ENCODE measurements at places on chromosomes 6 and 20.

- no peak for DNase-seq
These were observed 393.7 kb downstream of the ZFAND3 start for GRCh38 chr6:38213251-38213658.

DNA sequence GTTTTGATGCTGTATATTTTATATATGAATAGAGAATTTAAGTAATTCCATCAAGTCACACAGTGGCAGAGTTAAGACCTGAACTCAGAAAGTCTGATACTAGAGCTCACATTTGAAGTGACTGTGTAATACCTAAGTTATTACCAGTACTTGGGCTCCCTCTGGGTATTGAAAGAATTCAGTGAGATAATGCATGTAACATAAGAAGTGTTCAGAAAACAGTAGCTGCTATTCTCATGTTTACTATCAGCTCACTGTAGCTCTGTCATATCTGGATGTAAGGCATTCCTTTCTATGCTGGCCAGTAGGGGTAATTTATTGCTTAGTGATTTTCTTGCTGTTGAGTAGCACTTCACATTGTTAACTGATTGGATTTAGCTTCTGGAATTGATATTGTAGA is 44.6 kb downstream of the NKX2-4 start:
- no peak for DNase-seq

DNA sequence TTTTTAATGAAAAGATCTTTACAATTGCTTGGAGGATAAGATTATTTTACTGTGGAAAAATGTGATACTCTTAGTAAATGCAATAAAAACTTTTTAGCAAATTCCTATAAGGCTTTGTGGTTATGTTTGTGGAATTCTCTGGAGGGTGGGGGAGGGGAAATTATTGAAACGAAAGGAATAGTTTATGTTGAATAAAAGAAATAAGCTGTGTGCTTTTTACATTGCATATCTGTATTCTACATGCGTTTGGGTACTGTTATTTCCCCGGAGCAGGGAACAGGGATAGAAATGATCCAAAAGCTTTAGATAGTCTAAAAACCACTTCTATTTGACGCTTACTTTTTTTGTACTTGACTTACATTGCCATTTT is 143.8 kb downstream of the SLC16A10 start:
- no peak for DNase-seq

DNA sequence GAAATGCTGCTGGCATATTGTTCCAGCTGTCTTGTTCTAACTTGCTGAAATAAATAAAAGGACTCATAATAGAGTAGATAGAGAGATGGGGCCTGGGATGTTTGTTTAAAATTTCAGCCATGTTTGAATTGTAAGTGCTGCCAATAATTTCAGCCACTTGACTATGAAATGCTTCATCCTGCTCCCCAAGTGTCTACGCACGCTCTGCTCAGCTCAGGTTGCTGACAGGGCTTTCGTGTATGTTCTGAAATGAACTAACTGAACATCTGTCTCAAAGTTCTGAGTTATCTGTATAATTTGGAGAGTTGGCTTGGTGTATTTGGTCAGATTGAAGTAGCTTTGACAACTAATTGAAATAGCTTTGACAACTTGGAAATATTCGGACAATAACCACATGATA is 387.8 kb downstream of the BMP2 start:
- DNase-seq, result no peak

- no peak for DNase-seq
These were observed 117.0 kb downstream of the TFAP2A start for GRCh38 chr6:10297832-10298231.

DNA sequence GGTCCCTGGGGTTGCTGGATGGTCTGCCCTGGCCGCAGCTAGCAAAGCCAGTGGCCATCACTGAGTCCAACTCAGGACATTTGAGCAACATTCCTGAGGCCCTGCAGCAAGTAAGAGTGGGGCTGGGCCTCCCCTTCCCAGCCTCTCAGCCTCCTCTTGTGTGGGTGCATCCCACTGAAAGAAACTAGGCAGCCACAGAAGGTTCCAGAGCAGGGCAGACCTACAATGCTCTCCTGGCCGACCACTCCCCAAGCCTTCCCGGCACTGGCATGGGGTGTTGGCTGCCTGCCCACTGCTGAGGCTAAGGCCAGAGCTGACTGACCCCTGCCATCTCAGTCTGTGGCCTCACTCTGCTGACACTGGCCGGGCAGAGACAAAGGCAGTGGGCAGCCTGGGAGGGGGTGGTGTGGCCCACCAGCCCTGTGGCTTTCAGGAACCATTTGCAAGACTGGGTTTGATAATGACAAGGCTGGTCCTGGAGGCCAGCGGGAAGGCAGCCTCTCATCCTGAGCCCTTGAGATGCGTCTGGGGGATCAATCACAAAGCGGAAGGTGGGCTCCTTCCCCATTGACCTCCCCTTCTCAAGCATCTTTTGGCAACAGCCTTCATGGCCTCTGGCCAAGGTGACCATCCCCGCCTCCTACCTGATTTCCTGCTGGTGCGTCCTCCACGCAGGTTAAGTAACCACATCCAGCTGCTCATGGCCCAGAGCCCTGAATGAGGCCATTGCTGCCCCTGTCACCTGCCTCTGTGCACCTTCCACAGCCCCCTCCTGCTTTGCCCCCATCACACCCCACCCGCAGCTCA is 9.6 kb downstream of the DLGAP4 start:
- no peak for DNase-seq

DNA sequence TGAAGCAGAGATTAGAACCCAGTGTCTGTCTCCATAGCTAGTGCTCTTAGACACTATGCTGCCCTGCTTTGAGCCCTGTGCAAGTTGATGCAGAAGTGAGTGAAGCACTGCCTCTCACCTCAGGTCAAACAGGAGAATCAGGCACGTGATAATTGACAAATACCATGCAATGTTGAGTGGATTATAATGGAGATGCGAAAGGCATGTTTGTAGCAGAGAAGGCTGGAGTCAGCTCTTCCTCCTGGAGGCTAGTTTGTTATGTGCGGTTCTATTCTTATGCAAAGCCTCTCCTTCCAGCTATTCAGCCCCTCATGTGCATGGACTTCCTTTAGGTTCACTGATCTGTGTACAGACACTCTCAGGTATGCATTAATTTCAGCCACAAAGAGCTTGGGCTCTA is 108.5 kb downstream of the MANEA start:
- DNase-seq, result no peak

- DNase-seq, result no peak
These were observed 52.3 kb downstream of the PLEKHG1 start for GRCh38 chr6:150651808-150652470.

DNA sequence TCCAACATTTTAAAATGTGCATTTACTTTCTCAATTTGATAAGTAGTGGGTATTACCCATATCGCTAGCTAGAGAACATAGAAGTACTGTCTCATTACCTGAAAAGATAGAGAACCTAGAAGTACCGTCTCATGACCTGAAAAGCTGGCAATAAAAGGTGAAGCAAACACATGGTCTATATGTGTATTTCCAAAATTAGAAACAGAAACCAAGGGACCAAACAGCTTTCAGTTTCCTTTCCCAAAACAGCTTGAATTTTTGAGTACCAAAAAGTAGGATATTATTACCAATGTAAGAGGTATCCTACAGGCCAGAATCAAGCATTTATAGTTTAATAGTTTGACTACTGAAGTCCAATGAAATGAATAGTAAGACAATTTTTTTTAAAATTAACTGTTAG is 77.2 kb downstream of the KIF13A start:
- DNase-seq, result no peak
